ENCODE measurements at places on chromosomes 1 and 21.

DNA sequence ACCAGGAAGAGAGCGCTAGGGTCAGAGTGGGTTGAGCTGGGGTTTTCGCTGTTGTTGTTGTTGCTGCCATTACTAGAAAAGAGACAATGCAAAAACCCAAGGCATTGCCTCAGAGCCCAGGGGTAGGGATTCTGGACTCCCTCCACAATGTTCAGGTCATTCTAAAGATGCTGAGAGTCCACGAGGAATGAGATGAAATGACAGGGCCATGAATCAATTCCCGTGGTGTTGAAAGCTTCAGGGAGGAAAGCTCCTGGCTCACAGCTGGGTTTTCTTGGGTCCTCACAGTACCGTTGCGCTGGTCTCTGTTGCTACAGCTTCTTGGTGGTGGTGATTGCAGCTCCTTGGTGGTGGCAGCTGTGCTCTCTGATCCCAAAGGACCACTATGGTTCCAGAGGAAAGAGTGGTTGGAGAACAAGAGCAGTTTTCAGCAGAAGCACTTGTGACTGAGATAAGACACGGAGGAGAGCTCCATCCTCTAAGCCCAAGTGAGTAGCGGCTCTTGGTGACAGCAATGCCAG, 58.2 kb downstream of the ETS2 start:
- DNase-seq: no peak

GRCh38 chr21:28261298-28261697, 731.4 kb downstream of the LTN1 start:
- DNase-seq: no peak

DNA sequence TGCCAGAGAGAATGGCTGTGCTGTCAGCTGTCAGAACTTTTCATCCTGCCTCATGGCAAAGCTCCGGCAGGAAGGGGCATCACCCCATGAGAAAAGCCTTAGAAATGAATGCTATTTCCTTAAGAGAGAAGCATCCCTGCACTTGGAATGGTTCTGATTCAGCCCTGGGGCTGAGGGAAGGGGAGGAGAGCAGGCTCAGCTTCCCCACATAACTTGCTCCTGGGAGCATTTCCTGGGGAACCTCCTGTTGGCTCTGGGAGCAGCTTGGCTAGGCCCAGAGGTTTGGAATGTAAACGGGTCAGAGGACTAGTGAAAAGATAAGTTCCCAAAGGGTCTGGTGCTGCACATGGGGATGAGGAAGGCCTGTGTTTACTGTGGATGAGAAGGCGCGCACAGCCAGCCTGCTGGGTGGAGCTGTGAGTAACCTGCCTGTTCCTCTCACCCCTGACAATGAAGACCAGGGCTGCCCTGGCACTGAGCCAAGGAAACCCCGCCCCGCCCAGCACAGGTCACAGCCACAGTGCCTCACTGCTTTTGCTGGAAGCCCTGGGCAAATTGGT, 5.0 kb downstream of the PRELP start:
- DNase-seq: no peak

GRCh38 chr1:1550591-1551432, 10.4 kb upstream of the TMEM240 start:
- peak; percentile 22 for DNase-seq

DNA sequence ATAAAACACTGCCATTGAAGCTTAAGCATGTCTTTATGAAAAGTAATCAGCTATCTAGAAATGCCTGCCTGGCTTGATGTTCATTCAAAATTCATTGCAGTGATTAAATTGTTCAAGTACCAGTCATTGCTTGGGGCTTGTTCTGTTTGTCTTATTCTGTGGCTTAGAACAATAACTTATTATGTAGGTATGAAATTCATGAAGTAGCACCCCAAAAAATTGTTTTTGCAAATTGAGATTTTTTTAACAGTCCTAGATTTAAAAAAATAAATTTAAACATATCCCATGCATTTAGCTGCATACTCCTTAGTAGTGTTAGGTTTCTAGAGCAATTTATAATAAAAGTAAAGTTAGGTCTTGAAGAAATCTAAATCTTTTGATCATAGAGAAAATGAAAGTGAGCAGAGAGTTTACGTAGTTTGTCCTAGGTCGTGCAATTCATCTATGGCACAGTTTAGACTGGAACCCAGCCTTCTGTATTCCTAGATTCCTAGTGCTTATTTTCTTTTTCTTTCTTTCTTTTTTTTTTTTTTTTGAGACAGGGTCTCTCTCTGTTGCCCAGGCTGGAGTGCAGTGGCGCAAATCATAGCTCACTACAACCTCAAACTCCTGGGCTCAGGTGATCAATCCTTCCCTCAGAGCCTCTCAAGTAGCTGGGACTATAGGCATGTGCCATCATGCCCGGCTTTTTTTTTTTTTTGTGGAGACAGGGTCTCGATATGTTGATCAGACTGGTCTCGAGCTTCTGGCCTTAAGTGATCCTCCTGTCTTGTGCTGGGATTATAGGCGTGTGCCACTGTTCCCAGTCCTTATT, 9.3 kb downstream of the MIER1 start:
- DNase-seq: no peak

- DNase-seq: no peak
Measured at GRCh38 chr1:116167625-116168276, 56.6 kb downstream of the MAB21L3 start.

DNA sequence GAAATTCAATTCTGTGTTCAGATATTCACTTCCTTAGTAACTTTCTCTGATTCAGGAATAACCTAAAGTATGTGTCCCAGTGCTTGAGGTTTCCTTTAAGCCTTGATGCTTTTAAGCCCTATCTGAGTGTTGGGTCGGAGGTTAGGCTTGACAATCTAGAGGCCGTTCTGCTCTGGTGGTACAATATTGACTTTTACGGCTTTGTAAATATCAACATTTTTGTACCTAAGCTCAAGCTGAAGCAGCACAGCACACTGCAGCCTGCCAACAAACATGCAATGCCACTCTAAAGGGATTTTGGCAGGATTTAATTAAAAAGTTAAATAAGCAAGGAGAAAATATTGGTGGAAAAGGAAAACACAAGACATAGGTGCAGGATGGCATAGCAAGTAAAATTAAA, 279.2 kb downstream of the NEGR1 start:
- DNase-seq: no peak

GRCh38 chr1:15858069-15858670, 10.7 kb downstream of the SPEN start:
- DNase-seq: no peak

- DNase-seq: peak; percentile 52
Measured at GRCh38 chr1:106290805-106291501, 765.5 kb upstream of the PRMT6 start.

DNA sequence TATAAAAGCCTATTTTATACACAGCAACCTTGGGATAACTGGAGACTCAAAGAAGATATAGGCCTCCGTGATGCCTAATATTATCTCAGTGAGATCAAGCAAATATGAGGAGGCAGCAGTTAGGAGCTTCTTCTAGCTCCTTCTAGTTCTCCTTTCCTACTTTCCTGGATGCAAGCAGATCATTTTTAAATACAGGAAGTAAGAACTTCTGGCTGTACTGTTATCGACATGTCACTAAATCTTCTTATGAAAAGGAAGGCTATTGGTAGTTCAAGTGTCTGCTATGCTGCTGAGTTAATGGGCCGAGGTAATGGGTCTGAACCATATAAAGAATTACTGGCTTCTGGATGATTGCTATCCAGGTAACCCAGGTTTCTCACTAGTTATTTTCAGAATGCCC, 15.9 kb downstream of the HSPA13 start:
- DNase-seq: no peak

DNA sequence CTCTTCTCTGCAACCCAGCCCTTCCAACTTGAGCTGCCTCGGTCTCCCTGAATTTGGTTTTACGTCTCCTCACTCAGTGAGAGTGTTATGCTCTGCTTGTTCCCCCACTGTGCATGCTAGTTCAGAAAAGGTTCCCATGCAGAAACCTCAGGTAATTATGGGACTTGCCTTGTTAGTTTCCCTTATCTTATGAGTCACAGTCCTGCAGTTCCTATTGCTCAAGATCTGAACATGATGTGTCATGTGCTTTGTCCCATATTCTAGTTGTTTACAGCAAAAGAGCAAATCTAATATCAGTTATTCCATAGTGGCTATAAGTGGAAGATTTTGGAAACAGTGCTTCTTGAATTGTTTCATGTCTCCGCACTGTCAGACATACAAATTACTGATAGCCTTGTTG, 74.4 kb downstream of the DUSP10 start:
- no peak for DNase-seq

DNA sequence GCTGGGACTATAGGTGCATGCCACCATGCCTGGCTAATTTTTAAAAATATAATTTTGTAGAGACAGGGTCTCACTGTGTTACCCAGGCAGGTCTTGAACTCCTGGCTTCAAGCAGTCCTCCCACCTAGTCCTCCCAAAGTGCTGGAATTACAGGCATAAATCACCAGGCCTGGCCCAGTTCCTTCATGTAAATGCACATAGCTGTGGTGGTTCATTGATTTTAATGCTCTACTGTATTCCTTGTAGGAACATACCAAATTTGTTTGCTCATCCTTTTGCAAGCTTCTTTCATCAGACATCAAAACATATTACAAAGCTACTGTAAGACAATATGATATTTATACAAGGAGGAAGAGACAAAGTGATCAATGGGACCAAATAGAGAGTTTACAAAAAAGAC, 237.5 kb upstream of the ESRRG start:
- DNase-seq: no peak

DNA sequence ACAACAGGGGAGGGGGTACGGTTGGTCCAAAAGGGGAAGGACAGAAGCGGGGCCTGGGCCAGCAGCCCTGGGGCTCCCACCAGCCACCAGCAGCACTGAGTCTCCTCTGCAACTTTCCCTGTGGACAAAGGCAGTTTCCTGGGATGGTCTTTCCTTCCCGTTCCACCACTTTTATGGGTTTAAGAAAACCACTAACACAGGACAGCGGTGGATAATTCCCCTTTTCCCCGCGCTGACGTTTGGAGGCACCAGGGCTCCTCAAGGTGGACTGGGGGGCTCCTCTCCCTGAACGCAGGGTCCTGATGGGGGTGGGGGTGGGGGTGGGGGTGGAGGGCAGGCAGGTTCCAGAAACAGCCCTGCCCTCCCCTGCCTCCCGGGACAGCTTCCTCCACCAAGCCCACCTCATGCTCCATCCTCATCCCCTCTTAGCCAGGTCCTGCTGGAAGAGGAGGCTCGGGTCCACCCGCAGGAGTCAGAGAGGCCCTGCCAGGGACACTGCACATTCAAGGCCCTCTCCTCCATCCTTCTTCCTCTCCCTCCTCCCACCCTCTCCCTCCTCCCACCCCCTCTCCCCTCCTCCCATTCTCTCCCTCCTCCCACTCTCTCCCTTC, 4.8 kb upstream of the COL6A1 start:
- DNase-seq: no peak

Measured in SK-N-DZ (cell line).